Activated T-helper 1 cell treated with anti-CD3 and anti-CD28 coated beads, Interleukin-12 subunit alpha, Interleukin-12 subunit beta, Interleukin-2, Interleukin-4 antibody, amounts not matched to agents 30 ng/mL and 10 ng/mL and 1 ng/mL, durations not matched to agents 14 hours and 24 hours and 36 hours (primary cell): ENCODE measurements at places on chromosomes 4 and X. TPM values are rescaled to one million over a fixed set of nuclear protein-coding genes. Genes with fewer than 3 reads are reported as not detected.

DNA sequence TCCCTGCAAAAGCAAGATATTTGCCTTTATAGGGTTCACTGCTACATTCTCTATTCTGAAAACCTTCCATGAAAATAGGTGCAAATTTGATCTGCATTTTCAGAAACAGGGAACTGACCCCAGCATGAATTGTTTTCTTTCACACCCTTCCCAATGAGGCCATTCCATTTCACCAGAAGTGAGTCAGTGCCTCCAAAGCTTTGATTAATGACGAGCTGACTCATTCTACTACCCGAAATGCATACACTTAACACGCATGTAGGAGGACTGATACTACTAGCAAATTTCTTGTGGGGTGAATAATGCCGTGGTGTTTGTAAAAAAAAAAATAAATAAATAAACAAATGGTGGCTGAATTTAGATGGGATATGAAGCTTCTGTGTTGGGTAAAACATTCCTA lies 146.9 kb upstream of the FGF13 start:
- no peaks in the 10 kb centered on the region for H3K36me3 ChIP-seq
- no peaks in the 10 kb centered on the region for H3K4me1 ChIP-seq
- H3K4me3 ChIP-seq, result no peak overlapping the region
- H3K27ac ChIP-seq, result no peak overlapping the region

DNA sequence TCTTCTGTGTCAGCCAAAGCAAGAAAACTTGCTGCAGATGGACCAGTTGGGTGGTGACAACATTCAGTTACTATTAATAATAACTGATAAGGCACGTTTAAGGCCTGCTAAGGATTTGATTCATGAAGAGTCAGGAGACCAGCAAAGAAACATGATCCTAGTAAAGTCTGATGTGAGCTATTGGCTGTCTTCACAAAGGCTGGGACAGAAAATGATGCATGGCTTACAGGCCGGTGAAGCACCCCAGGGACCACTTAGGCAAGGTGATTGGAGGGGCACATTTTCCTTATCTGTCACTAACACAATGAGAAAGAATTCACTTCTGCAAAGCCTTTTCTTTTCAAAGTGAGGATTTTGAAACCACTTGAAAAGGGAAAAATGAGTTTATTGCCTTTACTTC lies 65.4 kb upstream of the TRPC3 start:
- no peak overlapping the region for H3K4me3 ChIP-seq
- no peak overlapping the region for H3K27ac ChIP-seq
- no peaks in the 10 kb centered on the region for H3K36me3 ChIP-seq
- no peaks in the 10 kb centered on the region for H3K4me1 ChIP-seq
- DNase-seq, result no peak

GRCh38 chr4:145540235-145540634 lies 58.6 kb downstream of the SMAD1 start:
- no peak overlapping the region for H3K4me3 ChIP-seq
- no peak overlapping the region for H3K27ac ChIP-seq
- peaks cover 17% of the 10 kb centered on the region for H3K27me3 ChIP-seq
- H3K4me1 ChIP-seq, result no peaks in the 10 kb centered on the region
- DNase-seq, result no peak

KLHL4 gene
- not detected in 2 replicates for total RNA-seq

- DNase-seq, result no peak
- H3K27me3 ChIP-seq, result no peaks in the 10 kb centered on the region
- no peak overlapping the region for H3K27ac ChIP-seq
- no peaks in the 10 kb centered on the region for H3K4me1 ChIP-seq
- no peak overlapping the region for H3K4me3 ChIP-seq
Measured at GRCh38 chrX:924017-924416, 288.4 kb downstream of the CRLF2 start.

DNA sequence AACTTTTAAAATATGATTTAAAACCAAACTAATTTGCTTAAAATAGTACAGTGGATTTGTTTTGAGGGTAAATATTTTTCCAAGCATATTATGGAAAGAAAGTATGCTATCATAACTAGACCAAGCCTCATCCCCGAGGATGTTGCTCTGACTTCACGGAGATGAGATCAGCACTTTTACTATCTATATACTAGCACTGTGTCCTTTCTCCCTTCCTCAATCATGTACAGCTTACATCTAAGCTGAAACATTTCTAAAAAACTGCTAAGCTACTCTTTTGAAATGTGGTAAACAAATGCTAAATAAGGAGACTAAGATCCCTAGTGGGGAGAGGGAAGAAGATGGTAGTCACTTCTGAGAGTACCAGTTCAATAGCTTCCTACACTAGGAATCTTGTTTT lies 23.8 kb downstream of the AMMECR1 start:
- no peak for DNase-seq
- H3K27me3 ChIP-seq, result no peaks in the 10 kb centered on the region
- H3K4me1 ChIP-seq, result peaks cover 5% of the 10 kb centered on the region
- peaks cover 5% of the 10 kb centered on the region for H3K36me3 ChIP-seq

DNA sequence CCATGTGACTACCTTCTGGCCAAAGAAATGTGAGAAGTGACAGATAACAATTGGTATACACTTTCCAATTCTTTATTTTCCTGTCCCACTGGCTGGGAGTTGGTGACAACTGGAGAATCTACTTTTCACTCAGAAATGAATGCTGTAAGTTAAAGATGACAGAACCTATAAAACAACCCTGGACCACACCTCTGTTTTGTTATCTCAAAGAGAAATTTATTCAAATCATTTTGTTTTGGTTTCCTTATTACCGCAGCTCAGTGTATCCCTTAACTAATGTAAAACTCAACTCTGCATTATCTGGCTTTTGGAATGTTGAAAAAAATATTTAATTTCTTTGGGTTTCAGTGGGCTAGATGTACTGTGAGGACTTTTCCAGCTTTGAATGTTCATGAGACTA lies 469.8 kb downstream of the PCDH7 start:
- H3K4me3 ChIP-seq, result no peak overlapping the region
- H3K36me3 ChIP-seq, result no peaks in the 10 kb centered on the region
- DNase-seq, result no peak
- no peaks in the 10 kb centered on the region for H3K4me1 ChIP-seq
- no peaks in the 10 kb centered on the region for H3K27me3 ChIP-seq
- H3K27ac ChIP-seq, result no peak overlapping the region

OGT gene
- 295 and 305 TPM in 2 replicates for total RNA-seq

CFP gene
- 2.3 and 4.9 TPM in 2 replicates for total RNA-seq

DNA sequence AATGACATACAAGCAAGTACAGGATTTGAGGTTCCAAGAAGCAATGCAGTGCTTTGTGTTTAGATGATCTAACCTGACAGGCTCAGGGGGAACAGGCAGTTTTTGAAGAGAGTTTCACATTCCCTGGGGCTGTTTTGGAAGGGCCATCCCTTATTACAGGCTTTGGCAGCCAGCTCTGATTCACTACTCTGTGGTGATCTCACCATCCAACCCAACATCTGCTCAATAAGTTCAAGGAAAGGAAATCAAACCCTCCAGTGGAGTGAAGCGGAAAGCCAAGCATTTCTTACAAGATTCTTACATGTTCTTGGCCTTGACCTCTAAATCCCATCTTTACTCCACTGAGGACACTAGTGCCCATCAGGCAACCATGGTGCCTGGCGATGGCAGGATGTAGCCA lies 7.5 kb downstream of the IDS start:
- H3K27me3 ChIP-seq, result no peaks in the 10 kb centered on the region
- peaks cover 33% of the 10 kb centered on the region for H3K36me3 ChIP-seq
- DNase-seq, result no peak
- H3K4me1 ChIP-seq, result peaks cover 27% of the 10 kb centered on the region

- peaks cover 47% of the 10 kb centered on the region for H3K4me1 ChIP-seq
- no peak for DNase-seq
Measured at GRCh38 chrX:20521222-20521621, 254.5 kb upstream of the RPS6KA3 start.

- H3K4me3 ChIP-seq, result no peak overlapping the region
- H3K36me3 ChIP-seq, result no peaks in the 10 kb centered on the region
- DNase-seq, result no peak
- H3K27ac ChIP-seq, result no peak overlapping the region
- H3K4me1 ChIP-seq, result no peaks in the 10 kb centered on the region
Measured at GRCh38 chr4:17098996-17099395, 200.6 kb upstream of the LDB2 start.

- DNase-seq, result no peak
- peaks cover 28% of the 10 kb centered on the region for H3K36me3 ChIP-seq
- H3K27me3 ChIP-seq, result no peaks in the 10 kb centered on the region
- peak overlapping the region; percentile 95 for H3K4me3 ChIP-seq
- peak overlapping the region; percentile 53 for H3K27ac ChIP-seq
Measured at GRCh38 chr4:39975488-39976089, 2.1 kb downstream of the PDS5A start.

DNA sequence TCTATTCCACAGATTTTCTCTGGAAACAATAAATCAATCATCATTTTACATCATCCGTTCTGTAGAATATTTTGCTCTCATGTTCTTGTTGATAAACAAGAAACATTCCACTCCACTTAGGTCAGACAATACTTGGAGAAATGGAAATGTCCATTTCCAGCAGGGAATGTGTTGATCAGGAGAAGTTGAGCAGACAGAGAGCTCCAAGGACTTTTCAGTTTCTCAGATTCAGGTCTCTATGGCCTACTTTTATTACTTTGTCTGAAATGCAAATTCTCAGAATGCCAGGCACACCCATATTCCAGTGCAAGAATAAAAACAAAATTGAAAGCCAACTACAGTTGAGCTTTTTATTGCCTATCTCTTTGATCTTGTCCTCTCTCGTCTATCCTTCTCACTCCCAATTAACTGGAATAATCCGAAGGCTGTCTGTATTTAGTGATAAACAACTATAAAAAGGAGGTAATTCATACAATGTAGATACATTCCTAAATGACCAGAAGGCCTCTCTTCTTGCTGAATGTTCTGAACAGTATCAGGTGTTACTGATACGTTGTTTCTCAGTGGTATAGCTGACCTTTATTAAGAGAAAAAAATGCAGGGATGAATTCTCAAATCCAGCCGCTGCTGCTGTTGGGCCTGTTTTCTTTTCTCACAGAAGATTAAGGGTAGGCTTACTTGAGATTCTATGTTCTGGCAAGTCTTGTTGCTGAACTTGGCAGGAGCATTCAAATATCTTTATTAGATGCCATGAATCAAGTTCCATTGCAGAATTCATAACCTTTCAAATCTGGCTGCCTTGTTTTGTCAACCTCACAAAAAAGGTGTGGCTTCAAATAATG lies 72.1 kb downstream of the HPGD start:
- H3K27me3 ChIP-seq, result no peaks in the 10 kb centered on the region
- DNase-seq, result no peak
- no peak overlapping the region for H3K27ac ChIP-seq
- no peak overlapping the region for H3K4me3 ChIP-seq
- no peaks in the 10 kb centered on the region for H3K4me1 ChIP-seq

DNA sequence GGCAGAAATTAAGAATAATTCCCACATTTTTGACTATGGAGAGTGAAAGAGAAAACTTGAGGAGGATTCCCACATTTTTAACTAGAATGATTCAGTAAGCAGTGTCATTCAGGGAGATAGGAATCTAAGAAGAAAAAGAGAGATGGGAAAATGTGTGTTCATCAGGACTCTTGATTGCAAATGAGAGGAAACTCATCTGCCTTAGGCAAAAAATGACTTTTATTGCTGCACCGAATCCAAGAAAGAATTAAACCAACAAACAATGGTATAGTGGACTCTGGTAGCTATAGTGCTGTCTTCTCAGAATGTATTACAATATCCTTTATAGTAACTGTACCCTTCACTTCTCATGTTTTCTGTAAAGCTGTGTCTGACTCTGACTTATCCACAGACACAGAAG lies 15.0 kb upstream of the TMEM144 start:
- no peaks in the 10 kb centered on the region for H3K36me3 ChIP-seq
- no peak overlapping the region for H3K4me3 ChIP-seq
- H3K27ac ChIP-seq, result no peak overlapping the region
- DNase-seq, result no peak
- H3K27me3 ChIP-seq, result peaks cover 3% of the 10 kb centered on the region

- H3K27ac ChIP-seq, result no peak overlapping the region
- no peaks in the 10 kb centered on the region for H3K4me1 ChIP-seq
- H3K4me3 ChIP-seq, result no peak overlapping the region
- no peak for DNase-seq
Measured at GRCh38 chrX:37989304-37989703, 17.0 kb upstream of the SYTL5 start.

DTHD1 gene
- total RNA-seq, result 0.86 and 1.0 TPM in 2 replicates

DNA sequence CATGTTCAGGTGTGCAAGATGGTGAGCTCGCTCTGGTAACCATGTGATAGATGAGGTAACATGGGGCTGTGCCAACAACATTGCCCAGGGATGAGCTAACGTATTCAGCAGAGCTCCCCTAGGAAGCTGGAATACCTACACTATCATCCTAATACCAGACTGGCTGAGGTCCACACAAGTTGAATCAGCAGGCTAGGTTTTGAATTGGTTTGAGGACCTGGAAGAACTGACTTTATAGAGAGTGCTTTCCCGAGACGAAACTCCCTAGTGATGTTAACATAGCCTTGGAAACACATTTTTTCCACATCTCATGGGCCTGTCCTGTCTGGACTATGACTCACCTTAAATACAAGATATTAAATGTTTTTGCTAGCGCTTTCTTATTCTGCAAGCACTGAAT lies 56.7 kb downstream of the IGFBP7 start:
- no peaks in the 10 kb centered on the region for H3K4me1 ChIP-seq
- H3K27me3 ChIP-seq, result peaks cover 5% of the 10 kb centered on the region
- H3K27ac ChIP-seq, result no peak overlapping the region
- no peak for DNase-seq
- no peak overlapping the region for H3K4me3 ChIP-seq

- peaks cover 3% of the 10 kb centered on the region for H3K27me3 ChIP-seq
- no peak for DNase-seq
- H3K4me1 ChIP-seq, result peaks cover 19% of the 10 kb centered on the region
- H3K4me3 ChIP-seq, result no peak overlapping the region
Measured at GRCh38 chr4:153207027-153207426, 2.8 kb downstream of the TRIM2 start.

DNA sequence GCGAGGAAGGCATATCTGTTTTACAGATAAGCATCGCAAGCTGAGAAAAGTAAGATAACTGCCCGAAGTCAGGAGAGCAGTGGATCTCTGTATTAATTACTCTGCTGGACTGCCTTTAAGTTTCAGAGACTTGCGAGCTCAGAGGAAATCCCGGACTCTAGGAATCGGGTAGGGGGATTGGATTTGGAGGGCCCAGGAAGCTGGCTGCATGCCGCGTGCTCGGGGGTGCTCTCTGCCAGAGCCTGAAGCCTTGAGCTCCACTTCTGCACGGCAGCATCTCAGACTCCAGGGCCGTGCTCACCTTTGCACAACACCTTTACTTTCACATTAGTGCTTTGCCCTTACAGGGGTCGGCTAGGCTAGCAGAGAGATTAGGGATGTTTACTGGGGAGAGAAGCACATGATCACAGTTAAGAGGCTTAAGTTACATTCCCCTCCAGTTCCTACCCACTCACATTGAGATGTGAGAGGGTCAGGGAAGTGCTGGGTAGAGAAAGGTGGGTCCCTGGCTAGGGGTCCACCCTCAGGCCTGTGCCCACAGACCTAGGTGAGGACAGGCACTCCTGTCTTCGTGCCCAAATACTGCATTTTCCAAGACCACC lies 57.0 kb downstream of the TRIML1 start:
- H3K36me3 ChIP-seq, result no peaks in the 10 kb centered on the region
- no peak overlapping the region for H3K4me3 ChIP-seq
- H3K27me3 ChIP-seq, result no peaks in the 10 kb centered on the region
- no peaks in the 10 kb centered on the region for H3K4me1 ChIP-seq
- DNase-seq, result no peak

DNA sequence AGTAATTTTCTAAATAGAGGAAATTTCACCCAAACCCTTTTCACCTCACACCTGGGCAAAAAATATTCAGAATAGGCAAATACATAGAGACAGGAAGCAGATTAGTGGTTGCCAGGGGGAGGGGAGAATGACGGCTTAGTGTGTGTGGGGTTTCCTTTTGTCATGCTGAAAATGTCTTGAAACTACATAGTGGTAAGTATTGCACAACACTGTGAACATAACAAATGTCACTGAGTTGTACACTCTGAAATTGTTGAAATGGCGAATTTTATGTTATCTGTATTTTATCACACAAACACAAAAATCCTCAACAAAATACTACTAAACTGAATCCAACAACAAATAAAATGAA lies 60.7 kb upstream of the PLAC1 start:
- peaks cover 10% of the 10 kb centered on the region for H3K4me1 ChIP-seq
- peak; percentile 8 for DNase-seq
- peaks cover 2% of the 10 kb centered on the region for H3K27me3 ChIP-seq
